LHCN-M2 (cell line): ENCODE measurements at places on chromosomes 2 and 18. TPM values are rescaled to one million over a fixed set of nuclear protein-coding genes. Genes with fewer than 3 reads are reported as not detected.

- no peak for DNase-seq
Observed at GRCh38 chr2:162113088-162113775, 38.8 kb downstream of the GCG start.

The IL1A gene
- total RNA-seq, result not detected in 2 replicates

DNA sequence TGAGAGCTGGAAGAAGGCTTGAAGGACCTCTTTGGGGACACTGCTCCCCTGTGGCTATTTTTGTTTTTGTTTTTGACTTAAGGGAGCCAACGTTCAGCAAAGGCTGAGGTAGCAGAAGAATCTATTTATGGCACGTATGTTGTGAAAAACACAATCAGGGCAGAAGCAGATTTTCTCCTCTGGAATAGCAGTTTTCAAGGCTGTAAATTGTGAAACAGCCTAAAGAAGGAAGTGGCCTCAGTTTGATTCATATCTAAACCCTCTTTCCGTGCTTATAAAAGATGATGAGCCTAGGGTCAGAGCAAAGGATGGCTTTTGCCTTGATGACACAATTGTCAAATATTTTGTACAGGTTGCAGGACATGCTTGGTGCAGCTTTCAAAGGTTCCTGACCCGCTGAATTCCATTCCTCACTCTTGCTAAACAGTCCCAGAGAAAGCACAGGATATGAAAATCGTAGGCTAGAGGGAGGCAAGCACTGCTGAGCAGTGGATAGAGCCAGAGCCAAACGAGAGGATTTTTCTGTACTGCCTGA is 106.2 kb upstream of the DLX2 start:
- peak; percentile 20 for DNase-seq

DNA sequence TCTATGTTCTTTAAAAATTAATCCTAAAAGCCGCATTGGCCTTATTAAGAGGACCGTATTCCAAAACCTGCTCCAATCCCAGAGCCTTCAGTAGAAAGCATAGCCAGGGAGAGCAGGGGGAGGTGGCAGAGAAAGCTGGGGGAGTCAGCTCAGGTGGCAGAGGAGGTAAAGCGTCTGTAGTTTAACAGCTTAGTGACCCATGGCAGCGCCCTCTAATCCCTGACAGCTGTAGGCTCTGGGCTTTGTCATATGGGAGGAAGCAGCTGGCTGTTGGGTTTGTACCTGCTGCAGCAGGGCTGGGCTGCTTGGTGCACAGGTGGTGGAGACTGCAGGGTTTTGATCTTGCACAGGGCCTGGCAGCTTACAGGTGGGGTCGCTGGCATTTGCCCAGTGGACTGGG is 50.6 kb downstream of the THNSL2 start:
- no peak for DNase-seq

- peak; percentile 28 for DNase-seq
Observed at GRCh38 chr18:21820033-21820810, 79.6 kb downstream of the MIB1 start.

The CFAP53 gene
- 0.13 TPM in 1 of 2 replicates, not detected in the other for total RNA-seq
